ENCODE measurements at places on chromosomes 2 and 18.

- peak; percentile 87 for DNase-seq
Measured at GRCh38 chr2:237858294-237859081, 935 bp upstream of the RAMP1 start.

- no peak for DNase-seq
Measured at GRCh38 chr2:121351521-121352318, 66.7 kb upstream of the TFCP2L1 start.

- no peak for DNase-seq
Measured at GRCh38 chr2:151200844-151201243, 60.8 kb downstream of the RBM43 start.

DNA sequence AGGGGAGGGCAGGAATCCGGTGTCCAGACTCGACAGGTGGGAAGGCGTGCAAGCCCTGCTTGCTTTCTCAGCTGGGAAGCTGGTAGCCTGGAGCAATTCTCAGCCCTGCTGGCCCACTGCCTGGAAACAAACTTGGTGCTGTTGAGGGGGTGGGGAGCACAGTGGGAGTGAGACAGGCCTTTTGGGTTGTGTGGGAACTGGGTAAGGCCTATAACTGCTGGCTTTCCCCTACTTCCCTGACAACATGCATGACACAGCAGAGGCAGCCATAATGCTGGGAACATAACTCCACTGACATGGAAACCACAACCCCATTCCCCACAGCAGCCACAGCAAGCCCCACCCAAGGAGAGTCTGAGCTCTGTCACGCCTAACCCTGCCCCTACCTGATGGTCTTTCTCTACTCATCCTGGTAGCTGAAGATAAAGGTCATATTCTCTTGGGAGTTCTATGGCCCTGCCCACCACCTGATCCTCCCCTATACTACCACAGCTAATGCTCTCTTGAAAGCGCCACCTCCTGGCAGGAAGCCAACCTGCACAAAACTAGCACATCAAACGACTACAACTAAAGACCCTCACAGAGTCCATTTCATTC is 122.9 kb upstream of the ACVR1C start:
- peak; percentile 17 for DNase-seq

- no peak for DNase-seq
Measured at GRCh38 chr2:152507907-152508306, 172.9 kb downstream of the FMNL2 start.

- no peak for DNase-seq
Measured at GRCh38 chr2:115796078-115796477, 1353.6 kb downstream of the DPP10 start.
